ENCODE measurements at places on chromosomes 12 and 14.

DNA sequence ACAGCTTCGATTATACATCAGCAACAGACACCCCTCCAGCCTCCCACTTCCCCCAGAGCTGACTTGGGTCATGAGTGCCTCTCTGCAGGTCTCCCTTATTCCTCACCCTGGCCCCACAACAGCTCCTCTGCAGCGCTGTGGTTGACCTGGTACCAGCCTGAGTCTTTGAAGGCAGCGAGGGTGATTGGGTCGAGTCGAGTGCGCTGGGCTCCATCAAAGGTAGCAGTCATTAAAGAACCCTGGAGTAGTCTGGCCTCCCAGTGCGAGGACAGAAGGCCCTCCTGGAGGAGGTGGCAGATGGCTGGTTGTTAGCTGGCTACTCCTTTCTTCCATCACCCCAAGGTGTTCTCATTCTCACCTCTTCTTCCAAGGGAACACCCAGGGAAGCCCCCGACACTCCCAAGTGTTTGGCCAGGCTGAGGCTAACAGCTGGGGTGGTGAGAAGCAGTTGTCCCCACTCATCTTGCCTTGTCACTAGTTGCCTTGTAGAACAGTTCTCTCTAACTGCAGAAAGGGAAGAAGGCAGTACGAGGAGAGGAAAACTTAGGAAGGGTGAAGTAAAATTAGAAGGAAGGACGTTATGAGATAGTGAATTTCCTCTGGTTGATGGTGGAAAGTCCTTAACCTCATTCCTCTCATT is 2.7 kb downstream of the CIROP start:
- DNase-seq: no peak

- no peak for DNase-seq
Measured at GRCh38 chr12:28027328-28027727, 54.8 kb upstream of the PTHLH start.

DNA sequence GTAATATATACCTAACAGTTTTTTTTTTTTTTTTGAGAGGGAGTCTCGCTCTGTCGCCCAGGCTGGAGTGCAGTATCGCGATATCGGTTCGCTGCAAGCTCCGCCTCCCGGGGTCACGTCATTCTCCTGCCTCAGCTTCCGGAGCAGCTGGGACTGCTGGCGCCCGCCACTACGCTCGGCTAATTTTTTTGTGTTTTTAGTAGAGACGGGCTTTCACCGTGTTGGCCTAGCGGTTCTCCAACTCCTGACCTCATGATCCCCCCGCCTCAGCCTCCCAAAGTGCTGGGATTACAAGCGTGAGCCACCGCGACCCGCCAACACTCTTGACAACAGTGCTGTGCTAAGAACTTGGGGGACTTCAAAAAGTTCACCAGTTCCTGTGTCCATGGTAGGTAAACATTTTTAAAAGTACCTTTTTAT is 63.5 kb downstream of the FOXG1 start:
- no peak for DNase-seq

DNA sequence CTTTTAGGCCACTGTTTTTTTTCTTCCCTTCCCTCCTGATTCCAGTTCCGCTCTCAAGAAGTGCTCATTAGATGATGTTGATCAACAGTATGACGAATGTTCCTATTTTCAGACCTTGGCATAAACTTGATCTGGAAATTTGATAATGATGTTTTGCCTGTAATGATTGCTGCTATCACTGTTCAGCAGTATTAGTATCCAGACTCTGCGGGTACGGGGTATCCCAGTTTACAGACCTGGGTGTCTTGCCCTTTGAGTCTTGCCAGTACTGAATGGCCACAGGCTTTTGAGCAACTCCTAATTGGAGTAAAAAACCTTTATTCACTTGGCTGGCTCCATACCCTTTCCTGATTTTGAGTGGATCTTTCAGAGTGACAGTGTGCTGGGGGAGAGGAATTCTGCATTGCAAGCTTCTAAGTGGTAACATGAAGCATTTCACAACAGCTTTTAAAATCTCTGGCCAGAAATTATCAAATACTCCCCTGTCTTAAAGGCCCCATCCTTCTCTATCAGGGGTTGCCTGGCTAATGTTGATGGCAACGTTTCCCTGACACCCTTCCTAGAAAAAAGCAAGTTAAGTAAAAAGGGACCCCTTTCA is 5.9 kb upstream of the ASB8 start:
- no peak for DNase-seq

Measured in activated CD4-positive, CD25-positive, alpha-beta regulatory T cell treated with anti-CD3 and anti-CD28 coated beads, Interleukin-2, amount 50 U/mL, for 16 hours (primary cell).